ENCODE measurements at places on chromosomes 4 and X.

GRCh38 chr4:43362875-43363636 lies 470.5 kb downstream of the GRXCR1 start:
- DNase-seq, result no peak

DNA sequence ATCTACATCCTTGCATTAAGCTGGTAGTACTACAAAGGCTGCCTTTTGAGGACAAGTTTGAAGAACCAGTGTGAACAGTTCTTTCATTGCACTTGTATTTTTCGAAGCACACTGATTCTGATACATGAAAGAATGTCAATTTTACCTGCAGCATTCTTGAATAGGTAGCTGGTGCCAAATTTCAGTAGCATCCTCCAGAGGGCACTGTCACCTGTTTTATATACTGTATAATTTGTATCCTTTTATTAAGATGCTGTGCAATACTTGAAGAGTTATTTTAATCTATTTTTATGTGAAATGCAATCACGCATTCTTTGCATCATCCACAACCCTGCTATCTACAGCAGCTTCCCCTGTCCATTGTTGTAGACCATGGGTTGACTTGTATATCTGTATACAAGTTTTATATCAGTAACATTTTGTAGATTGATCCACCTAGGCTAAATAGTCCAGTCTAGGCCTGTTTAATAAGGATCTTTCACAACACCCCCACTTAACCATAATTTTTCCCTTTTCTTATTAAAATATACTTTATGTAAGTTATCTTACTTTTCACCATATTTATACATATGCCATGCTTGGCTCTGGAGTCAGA lies 325.7 kb downstream of the PCDH7 start:
- no peak for DNase-seq

DNA sequence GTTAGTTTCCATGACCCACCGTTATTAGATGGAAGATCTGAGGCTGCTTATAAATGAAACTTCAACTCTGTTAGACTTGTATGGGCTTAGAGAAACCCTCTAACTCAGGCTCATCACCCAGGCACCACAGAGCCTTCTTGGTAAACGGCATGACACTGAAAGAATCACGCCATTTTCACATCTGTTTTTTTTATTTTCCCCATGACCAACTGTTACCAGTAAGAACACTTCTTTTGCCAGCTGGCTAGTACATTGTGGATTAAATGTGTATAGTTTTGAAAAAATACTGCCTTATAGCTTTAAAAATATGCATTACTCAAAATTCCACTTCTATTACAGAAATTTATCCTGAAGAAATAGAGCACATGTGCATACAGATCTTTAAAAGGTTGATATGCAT lies 48.0 kb upstream of the APELA start:
- no peak for DNase-seq

- DNase-seq, result no peak
Measured at GRCh38 chrX:367866-368265, 18.8 kb downstream of the PPP2R3B start.

DNA sequence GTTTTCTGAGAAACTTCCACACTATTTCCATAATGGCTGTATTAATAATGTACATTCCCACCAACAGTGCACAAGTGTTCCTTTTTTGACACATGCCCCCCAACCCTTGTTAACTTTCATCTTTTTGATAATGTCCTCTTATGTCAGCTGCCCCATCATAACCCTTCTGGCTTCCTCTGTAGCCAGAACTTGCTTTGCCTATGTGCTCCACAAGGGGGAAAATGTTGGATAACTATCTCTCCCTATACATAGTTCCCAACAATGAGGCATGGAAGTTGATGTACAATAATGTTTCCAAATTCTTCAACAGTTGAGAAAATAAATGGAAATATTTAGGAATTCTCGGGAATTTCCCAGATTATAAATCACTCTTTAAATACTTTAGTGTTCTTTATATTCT lies 142.9 kb downstream of the ASB9 start:
- no peak for DNase-seq

- DNase-seq, result no peak
Measured at GRCh38 chr4:115852767-115853091, 739.3 kb upstream of the NDST4 start.

DNA sequence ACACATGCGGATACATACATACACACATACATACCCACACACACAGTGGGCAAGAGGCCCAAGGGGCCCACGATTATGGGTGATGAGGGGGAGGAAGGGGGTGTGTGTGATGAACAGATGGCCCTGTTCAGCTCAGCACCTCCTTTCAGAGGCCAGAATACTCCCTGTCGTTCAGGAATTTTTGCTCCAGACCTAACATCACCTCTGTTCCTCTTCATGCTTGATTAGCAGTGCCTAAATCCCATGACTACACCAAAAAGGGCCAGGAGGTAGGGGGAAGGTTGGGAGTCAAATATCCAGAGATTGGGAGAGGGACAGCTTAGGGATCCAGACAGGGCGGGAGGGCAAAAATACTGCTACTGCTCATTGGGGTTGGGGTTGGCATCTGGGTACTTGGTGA lies 42.7 kb downstream of the SMC1A start:
- no peak for DNase-seq

GRCh38 chrX:32937043-32937442 lies 274.3 kb downstream of the DMD start:
- DNase-seq, result no peak

GRCh38 chr4:74624351-74625151 lies 169.8 kb downstream of the BTC start:
- DNase-seq, result no peak

- no peak for DNase-seq
Measured at GRCh38 chr4:78627966-78628678, 76.6 kb downstream of the ANXA3 start.

GRCh38 chr4:140704392-140704960 lies 51.7 kb downstream of the TBC1D9 start:
- no peak for DNase-seq

DNA sequence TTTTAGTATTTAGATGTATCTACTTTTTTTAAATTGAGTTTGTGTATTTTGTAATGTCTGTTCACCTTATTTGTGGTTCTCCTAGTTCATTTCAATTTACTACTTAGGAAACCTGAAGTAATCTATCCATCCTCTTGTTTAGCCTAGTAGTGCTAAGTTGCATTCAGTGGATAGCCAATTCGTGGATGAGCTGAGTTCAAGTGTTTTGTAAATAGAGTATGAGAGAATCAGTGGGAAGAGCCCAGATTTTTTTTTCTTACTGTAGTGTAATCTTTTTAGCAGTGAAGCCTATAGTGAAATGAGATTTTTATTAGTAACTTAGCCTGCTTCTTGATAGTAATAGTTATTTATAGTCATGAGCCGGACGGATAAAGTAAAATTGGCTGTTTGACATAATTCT lies 21.7 kb downstream of the STAG2 start:
- no peak for DNase-seq

DNA sequence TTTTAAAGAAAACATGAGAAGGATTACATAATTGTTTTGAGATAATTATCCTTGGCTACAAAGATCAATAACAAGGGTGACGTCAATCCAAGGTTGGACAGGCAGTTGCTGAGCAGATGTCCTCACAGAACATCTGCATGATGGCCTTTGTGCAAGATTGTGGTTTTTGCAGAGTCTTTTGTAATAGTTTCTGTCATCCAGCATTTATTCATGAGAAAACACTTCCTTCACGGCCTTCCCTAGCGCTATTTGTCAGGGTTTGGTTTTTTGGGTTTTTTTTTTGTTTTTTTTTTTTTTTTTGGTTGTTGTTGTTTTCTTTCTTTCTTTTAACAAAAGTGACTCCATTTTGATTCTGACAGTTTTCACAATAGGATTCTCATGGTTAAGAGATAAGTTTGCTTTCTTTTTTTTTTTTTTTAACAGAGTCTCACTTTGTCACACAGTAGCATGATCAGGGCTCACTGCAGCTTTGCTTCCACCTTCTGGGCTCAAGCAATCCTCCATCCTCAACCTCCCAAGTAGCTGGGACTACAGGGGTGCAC lies 31.5 kb upstream of the ELF2 start:
- no peak for DNase-seq

DNA sequence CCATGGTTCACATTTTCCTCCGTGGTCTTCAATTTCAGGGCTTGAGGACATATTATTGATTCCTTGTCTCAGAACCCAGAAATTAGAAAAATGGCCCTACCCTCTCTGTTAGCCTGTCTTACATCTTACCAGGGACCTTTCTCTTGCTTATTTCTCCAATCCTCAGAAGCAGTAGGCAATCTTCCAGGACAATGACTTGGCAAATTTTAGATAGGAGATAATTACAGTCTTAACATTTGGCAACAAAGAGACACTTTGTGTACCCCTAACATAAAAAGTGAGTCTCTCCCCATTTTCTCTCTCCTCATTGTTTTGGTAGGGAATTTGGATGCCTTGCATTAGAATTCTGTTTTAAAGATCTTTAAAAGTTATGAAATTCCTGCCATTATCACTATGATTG lies 778.1 kb upstream of the SLIT2 start:
- DNase-seq, result no peak

- DNase-seq, result no peak
Measured at GRCh38 chr4:53890461-53890860, 173.9 kb downstream of the CHIC2 start.

- DNase-seq, result no peak
Measured at GRCh38 chr4:39840027-39840426, 137.7 kb downstream of the PDS5A start.

DNA sequence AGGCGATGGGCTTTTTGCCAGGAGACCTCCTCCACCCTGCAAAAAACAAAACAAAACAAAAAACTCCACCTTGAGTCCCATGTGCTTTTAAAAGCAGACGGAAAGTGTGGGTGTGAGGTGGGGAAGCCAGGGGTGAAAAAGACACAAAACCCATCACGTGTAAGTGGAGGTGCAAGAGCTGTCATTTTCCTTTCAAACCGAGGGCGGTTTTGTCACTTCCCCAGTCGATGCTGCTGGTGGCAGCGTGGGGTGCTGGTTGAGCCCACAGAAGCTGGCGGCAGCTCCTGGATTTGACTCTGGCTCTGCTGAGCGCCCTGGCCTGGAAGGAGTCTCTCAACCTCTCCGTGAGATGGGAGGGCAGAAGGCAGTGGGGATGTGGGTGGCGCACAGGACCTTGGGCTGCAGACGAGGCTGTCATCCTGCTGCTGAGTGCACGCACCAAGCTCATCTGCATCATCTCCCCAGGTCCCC lies 110.0 kb downstream of the PSAPL1 start:
- DNase-seq, result no peak

GRCh38 chr4:184807797-184808712 lies 17.7 kb downstream of the ACSL1 start:
- DNase-seq, result no peak

DNA sequence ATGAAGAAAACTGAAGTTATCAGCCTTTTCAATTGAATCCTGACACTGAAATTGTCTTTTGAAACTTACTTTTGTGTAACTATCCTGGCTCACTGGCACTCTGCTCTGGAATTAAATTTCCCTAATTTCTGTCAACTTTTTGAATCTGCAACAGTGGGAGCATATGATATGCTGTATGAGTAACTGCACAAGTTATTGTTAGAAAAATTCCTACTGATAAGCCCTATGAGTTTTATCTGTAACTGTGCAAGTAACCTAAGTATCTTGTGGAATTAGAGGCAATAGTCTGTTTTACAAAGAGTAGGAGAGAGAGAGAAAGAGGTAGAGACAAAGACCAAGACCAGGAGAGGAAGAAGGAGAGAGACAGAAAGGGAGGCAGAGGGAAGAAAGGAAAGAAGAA lies 9.2 kb upstream of the HPGD start:
- no peak for DNase-seq

GRCh38 chr4:47462799-47463234 lies 685 bp downstream of the COMMD8 start:
- no peak for DNase-seq

GRCh38 chr4:185810746-185811508 lies 1.1 kb downstream of the SORBS2 start:
- no peak for DNase-seq

GRCh38 chr4:76488888-76489685 lies 54.1 kb downstream of the SHROOM3 start:
- DNase-seq, result no peak

DNA sequence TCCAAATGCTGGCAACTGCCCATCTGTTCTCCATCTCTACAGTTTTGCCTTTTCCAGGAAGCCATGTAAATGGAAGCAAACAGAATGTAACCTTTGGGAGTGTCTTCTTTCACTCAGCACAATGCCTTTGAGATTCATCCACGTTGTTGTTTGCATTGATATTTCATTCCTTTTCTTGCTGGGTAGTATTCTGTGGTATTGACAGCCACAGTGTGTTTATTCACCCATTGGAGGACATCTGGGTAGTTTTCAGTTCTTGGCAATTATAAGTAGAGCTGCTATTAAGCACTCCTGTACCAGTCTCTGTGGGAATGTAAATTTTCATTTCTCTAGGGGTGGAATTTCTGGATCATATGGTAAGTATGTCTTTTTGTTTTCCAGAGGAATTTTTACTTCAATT lies 194.3 kb upstream of the RPS6KA3 start:
- DNase-seq, result no peak

DNA sequence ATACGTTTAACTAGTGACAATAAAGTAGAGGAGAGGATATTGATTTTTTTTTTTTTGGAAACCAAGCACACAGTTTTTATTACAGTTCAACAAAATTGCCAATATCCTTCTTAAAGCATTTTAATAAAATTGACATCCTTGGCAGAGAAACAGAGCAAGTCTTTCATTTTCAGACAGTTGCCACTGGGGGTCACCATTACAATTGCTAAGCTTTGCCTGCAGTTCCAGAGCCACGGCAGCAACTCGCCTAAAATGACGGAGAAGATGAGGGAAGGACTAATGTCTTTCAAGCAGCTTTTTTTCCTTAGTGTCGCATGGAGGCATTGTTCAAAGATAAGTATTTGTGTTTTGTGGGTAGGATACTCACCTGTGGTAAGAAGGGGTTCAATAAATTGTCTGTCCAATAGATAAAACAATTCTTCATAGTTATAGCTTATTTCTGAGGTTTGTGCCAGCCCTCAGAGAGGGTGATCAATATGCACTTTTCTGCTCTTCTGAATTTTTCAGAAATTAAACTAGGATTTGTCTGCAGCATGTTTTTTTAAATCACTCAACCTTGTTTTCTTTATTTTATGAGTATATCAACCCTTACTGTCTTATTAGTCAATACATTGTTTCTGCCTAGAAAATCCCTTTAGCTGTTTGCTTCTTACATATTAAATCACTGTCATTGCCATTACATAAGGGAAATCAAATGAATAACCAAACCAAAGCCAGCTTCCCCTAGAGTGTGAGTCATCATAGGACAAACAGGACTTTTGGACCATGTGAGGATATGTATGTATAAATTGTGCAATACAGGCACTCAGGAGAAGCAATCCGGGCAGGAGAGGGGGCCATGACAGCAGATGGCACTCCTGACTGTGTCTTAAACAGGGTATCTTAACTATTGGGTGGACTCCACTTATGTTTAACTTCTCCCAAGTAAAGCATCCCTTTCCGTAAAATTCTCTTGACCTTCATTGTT lies 508.1 kb upstream of the ARX start:
- DNase-seq, result no peak

DNA sequence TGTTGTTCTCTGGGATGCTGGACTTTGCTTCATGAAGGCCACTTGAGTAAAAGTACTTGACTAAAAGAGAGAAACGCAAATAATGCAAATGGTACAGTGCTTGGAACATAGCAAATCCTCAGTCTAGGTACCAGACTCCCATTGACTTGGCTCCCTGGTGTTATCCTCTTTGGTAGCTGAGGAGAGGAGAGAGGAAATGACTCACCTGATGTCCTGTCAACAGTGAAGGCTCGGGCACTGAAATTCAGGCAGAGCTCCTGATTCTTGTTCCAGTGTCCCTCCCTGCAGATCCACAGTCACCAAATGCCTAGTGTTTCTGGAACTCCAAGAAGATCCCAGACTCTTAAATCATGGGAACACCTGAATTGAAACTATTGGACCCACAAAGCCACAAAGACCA lies 22.5 kb upstream of the TCEAL4 start:
- no peak for DNase-seq
